ENCODE measurements at places on chromosomes 11 and 22.

- DNase-seq: no peak
These were observed 11.5 kb downstream of the CTNND1 start for GRCh38 chr11:57773026-57773598.

DNA sequence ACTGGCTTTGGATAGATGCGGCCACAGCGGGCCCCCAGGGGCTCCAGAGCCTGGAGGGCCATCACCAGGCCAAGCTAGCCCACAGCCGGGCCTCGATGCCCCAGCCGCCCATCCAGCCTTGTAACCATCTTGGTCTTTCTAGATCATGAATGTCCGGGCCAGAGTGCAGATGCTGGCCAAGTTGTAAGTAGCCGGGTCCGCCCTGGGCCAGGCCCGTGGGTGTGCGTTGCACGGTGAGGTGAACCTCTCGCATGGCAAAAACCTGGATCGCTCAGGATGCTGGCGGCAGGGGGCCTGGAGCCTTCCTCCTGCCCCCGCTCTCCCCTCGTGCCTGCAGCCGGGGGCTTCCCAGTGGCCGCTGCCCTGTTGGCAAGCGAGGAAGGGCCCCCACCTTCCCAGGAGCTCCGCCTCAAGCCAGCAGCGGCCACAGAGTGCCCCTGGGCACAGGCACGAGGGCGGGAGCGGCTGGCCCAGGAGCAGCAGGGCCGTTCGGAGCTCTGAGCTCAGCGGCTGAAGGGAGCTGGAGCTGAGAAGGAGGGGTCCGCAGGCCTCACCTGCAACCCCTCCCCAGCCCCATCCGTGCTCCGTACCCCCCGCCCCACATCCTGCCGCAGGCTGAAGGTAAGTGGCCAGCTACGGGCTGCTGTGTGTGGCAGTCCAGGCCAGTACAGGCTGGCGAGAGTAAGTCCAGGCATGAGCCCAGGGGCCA is 10.9 kb upstream of the MRPL23 start:
- DNase-seq: no peak

DNA sequence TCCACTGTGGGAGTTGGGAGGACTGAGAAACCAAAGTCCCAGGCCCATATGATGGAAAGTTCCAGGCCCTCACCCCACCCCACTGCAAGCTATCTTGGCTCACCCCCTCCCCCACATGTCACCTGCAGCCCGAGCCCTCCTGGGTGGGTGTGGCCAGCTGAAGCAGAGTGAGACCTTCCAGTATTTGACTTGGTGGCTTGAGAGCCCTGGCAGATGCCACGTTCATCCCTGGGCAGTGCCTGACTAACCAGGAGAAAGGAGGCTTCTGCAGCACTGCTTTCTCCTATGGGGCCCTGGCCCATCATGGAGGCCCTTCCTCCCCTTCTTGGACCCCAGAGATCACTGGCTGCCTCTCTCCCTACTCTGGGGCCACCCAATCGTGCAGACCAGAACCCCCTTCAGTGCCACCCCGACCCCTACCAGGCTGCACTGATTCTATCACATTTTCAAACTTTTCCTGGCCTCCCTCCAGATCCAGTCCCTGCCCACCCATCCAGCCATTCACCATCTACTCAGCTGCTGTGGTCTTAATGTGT is 38.1 kb upstream of the WNT11 start:
- no peak for DNase-seq

DNA sequence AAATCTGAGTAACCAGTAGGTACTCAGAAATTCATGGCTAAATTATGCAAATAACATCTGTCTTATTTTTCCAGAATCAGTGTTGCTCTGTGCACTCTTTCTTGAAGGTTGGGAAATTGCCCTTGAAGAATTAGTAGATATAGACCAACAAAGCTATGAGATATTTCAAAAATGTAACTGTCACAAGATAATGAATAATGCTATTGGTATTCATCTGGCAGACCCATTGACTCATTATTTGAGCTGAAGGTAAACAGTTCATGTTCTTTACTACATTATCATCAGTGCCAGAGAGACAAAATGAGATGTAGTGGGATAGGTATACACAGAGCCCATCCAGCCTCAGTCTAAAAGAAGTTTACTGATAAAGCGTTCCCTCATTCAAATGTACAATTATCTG is 274.7 kb downstream of the CASP12 start:
- DNase-seq: no peak

GRCh38 chr11:105780781-105781525 is 171.1 kb downstream of the GRIA4 start:
- DNase-seq: no peak

GRCh38 chr22:39170825-39171622 is 18.5 kb upstream of the CBX7 start:
- DNase-seq: peak; percentile 79

DNA sequence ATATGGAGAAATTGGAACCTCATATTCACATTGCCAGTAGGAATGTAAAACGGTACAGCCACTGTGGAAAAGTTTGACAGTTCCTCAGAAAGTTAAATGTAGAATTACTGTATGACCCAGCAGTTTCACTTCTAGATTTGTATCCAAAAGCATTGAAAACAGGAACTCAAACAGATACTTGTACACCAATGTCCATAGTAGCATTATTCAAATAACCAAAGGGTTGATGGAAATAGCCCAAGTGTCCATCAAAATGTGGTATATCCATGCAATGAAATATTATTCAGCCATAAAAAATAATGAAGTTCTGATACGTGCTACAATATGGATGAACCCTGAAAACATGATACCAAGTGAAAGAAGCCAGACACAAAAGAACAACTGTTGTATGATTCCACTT is 17.8 kb downstream of the PRRG4 start:
- no peak for DNase-seq

- DNase-seq: no peak
These were observed 1517.5 kb upstream of the TENM4 start for GRCh38 chr11:80958361-80958760.

GRCh38 chr11:18633256-18634139 is 644 bp downstream of the SPTY2D1 start:
- DNase-seq: no peak

DNA sequence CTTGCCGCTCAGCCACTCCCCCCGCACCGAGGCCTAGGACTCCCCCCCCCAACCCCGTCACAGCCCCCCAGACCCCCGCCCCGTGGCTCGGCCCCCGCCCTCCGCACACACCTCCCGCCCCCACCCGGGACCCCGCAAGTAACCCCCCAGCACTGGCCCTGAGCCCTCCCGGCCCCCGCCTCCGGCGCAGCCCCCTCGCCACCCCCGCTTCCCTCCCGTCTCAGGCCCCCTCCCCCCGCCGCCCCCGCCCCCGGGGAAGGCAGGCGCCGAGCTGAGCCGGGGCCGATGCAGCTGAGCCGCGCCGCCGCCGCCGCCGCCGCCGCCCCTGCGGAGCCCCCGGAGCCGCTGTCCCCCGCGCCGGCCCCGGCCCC is 1.5 kb downstream of the SHANK3 start:
- no peak for DNase-seq

DNA sequence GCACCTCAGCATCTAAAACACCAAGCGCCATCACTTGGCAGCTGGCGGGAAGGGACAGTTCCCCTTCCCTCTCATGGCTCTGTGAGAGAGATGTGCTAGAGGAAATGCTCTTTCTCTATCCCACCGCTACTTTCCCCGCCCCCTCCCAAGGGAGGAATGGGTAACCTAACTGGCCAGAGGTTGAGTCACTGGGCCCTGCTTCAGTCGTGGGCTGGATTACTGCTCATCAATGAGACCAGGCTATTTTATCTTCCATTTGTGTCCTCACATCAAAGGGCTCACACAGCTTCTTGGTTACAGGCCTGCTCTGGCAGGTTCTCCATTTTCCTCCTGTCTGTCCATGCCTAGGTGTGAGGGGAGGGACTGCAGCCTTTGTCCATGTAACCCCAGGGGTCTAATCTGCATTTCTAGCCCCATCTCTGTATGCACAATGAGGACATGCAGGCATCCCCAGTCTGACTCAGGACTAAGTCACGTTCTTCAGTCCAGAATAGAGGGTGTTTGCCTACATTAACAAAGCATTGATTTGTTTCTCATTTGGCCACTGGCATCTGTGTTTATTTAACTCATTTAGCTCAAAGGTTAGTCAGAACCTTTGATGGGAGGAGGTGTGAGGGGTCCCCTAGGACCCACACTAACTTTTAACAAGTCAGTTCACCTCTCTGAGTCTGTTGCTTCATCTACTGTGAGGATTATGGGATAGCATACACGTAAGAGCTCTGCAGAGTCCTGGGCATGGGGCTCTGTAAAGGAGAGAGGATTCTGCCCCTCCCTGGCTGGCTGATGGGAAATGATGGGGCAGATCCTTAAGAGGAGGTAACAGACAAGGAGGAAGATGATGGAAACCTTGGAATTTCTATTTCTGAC is 99.1 kb downstream of the XRRA1 start:
- DNase-seq: no peak

DNA sequence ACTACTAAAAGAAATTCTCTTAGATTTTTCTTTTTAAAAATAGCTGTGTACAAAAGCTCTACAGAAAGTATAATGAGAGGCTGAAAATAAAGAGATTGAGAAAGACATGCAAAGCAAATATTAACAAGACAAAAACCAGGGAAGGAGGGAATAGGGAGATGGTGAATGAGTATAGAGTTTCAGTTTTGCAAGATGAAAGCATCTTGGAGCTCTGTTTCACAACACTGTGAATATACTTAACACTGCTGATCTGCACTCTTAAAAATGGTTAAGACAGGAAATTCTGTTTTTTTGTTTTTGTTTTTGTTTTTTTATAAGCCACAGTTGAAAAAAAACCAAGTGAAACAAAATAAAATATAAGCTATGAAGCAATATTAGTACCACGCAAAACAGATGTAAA is 5.5 kb downstream of the TMEM218 start:
- no peak for DNase-seq

GRCh38 chr11:3944198-3944597 is 88.7 kb downstream of the STIM1 start:
- DNase-seq: no peak

DNA sequence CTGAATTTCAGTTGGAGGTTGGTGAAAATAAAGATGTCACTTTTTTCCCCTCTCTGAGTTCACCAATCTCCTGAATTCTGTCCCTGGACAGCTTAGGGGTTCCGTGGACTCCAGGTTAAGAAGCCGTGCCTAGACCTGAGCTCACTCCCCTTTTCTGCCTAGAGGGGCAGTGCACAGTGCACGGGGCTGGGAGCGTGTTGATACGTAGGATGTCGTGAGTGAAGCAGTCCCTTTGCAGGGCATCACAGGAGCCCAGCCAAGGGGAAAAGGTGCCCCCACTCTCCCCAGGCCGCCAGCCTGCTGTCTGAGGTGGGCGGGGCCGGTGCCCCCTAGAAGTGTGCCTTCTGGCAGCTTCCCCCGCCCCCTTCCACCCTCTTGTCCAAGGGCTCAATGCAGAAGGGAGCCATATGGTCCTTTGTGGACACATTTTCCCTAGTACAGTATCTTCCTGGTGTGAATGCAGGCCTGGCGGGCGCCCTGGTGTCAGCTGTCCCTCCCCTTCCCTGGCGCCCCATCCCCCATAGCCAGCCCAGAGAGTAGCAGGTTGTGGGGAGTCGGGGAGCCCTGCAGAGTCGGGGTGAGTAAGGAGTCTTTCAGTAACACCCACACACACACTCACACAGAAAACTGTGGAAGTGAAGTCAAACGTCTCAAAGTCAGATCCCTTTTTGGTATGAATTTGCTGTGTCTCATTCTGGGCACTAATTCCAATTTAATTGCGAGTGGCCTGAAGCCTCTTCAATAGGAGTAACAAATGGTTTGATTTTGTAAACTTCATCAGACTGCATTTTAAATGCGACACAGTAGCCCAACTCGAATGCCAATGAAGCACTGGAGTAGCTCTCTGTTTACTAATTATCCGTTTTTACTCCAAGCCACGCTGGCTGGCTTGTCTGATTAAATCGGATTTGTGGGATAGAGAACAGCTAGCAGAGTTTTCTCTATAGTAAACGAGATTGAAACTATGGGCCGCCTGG is 67.5 kb upstream of the NNMT start:
- no peak for DNase-seq

GRCh38 chr11:6022956-6023355 is 7.6 kb downstream of the OR56A1 start:
- DNase-seq: peak; percentile 10

DNA sequence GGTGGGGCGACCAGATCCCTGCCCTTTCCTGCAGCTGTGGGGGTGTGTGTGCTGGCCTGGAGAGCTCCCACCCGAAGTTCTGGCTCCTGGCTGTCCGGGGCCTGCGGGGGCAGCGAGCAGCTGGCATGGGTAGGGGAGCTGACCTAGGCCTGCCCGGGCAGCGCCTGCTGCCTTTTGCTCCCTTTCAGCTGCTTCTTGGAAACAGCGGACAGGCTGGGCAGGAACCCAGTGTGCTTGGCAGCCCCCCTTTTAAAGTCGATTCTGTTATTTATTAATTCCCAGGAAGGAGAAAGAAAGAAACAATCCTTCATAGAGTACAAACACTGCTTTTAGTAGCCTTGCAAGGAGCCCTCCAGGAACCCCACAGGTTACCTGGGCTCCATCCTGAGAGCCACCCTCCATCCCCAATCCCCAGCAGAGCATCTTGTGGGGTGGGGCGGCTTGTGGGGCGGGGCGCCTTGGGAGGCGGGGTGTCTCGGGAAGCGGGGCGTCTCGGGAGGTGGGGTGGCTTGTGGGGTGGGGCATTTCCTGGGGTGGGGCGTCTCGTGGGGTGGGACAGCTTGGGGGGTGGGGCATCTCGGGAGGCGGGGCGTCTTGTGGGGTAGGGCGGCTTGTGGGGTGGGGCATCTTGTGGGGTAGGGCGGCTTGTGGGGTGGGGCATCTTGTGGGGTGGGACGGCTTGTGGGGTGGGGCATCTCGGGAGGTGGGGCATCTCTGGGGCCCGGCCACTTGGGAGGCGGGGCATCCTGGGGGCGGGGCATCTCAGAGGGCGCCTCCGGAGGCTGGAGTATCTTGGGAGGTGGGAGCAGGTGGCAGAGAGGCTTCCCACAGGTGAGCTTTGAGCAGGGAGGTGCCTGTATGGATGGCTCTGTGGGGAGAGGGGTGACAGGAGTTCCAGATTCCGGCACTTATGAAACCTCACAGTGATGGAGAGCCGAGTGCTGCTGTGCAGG is 7.0 kb downstream of the CD81 start:
- DNase-seq: peak; percentile 34

GRCh38 chr11:120985718-120986569 is 38.0 kb upstream of the TBCEL start:
- peak; percentile 16 for DNase-seq

- DNase-seq: no peak
These were observed 761 bp upstream of the NXF1 start for GRCh38 chr11:62805961-62806441.

DNA sequence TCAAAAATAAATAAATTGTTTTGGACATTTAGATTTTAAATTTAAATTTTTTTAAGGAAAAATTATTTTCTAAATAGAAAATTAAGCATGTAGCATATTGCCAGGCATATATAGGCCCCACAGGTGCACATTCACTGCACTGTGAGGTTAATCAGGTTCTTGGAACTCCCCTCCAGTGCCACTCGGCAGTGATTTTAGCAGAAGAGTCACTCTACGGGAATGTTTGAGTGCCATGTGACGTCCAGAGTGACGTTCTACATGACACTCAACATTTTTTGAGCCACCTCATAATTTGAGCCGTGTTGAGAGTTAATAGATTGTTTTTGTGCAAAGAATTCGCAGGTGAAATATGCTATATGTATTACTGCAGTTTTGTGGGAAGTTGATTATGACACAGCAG is 77.4 kb downstream of the SWAP70 start:
- DNase-seq: no peak

- DNase-seq: no peak
These were observed 11.6 kb upstream of the ALKBH3 start for GRCh38 chr11:43868852-43869567.

Measured in hippocampal formation (tissue), 2 donors.